ENCODE measurements at places on chromosomes 2 and 18. TPM values are rescaled to one million over a fixed set of nuclear protein-coding genes. Genes with fewer than 3 reads are reported as not detected.
A peak's percentile ranks its signal among the peaks of the same experiment; 100 is the strongest.

Gene GAL3ST2
- not detected for total RNA-seq

Gene TMEM178A
- total RNA-seq, result 25.3 TPM

Gene PKDCC
- 4.7 TPM for total RNA-seq

Gene KIAA2012
- 0.68 TPM for total RNA-seq

Gene DNAJC5G
- not detected for total RNA-seq

GRCh38 chr2:181430406-181431118 lies 26.6 kb upstream of the ITGA4 start:
- peak; percentile 33 for ATAC-seq

GRCh38 chr2:236823963-236824362 lies 254.3 kb downstream of the ACKR3 start:
- peak; percentile 74 for ATAC-seq

- no peak for ATAC-seq
Observed at GRCh38 chr2:48982887-48983435, 171.4 kb downstream of the FSHR start.

GRCh38 chr2:145752091-145752806 lies 1232.3 kb upstream of the ZEB2 start:
- ATAC-seq, result peak; percentile 86

DNA sequence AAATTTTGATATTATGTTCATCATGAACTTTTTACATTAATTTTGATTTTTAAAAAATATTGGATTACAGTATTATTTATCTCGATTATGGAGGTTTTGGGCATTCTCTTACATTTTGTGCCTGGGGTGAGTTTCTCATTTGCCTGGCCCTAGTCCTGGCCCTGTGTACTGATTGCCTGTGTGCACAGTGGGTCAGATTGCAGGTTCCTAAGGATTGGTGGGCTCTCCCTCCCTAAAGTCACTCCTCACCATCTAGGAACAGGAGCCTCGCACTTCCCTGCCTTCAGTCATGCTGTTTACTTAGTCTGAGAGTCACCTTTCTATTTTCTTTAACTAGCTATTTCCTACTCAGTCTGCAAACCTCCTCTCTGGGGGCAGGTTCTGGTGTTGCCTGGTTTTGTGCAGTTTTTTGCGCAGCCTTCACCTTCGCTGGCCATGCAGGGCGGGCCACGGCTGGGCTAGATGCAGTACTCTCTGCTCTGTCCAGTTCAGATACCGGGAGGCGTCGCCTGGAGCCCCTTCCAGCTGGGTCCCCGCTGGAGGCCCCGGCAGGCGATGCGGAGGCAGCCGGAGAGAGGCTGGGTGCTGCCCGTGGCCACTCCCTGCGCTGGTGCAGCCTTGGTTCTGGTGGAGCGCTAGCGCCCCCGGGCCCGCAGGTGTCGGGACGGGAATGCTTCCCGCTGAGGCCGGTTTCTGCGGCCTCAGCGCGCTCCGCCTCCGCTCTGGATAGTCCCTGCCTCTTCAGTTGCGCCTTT lies 23.3 kb upstream of the MC5R start:
- peak; percentile 99 for ATAC-seq

- ATAC-seq, result no peak
Observed at GRCh38 chr2:150856596-150857281, 369.3 kb upstream of the RND3 start.

- ATAC-seq, result no peak
Observed at GRCh38 chr2:219526320-219527075, 12.2 kb downstream of the ASIC4 start.

All from motor neuron (in vitro differentiated cells).